ENCODE measurements at places on chromosomes 13 and 19.

GRCh38 chr19:46784262-46785053 is 3.9 kb downstream of the SLC1A5 start:
- peak; percentile 80 for DNase-seq

GRCh38 chr19:3360421-3361383 is 5.7 kb upstream of the NFIC start:
- DNase-seq: peak; percentile 87

DNA sequence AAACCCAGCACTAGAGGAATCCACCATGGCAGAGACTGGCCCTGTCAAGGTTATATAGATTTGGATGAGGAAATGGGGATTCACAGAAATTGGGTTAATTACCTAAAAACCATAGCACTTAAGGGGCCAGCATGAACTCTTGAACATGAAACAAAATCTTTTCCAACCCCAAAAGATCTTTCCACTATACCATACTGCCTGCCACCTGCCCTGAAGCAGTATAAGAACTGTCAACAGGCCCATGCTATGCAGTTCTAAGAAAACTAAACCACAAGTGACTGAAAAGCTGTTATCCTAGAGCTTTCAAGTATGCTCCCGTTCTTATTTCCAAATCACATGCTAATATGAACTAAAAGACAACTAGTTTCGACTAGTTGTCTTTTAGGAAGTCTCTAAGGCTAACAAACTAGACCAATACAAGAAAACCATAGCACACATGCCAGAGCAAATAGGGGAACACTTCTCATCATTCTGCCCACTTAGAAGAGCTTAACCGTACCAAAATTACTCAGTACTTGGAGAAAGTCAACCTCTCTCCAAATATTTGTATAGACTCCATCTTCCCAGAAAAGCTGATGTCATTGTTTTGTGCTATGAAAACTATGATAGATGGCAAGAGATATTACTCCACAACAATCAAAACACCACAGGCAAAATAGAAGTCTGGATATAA is 27.5 kb downstream of the HSPH1 start:
- DNase-seq: no peak

GRCh38 chr13:76939215-76939614 is 9.1 kb upstream of the ACOD1 start:
- no peak for DNase-seq

DNA sequence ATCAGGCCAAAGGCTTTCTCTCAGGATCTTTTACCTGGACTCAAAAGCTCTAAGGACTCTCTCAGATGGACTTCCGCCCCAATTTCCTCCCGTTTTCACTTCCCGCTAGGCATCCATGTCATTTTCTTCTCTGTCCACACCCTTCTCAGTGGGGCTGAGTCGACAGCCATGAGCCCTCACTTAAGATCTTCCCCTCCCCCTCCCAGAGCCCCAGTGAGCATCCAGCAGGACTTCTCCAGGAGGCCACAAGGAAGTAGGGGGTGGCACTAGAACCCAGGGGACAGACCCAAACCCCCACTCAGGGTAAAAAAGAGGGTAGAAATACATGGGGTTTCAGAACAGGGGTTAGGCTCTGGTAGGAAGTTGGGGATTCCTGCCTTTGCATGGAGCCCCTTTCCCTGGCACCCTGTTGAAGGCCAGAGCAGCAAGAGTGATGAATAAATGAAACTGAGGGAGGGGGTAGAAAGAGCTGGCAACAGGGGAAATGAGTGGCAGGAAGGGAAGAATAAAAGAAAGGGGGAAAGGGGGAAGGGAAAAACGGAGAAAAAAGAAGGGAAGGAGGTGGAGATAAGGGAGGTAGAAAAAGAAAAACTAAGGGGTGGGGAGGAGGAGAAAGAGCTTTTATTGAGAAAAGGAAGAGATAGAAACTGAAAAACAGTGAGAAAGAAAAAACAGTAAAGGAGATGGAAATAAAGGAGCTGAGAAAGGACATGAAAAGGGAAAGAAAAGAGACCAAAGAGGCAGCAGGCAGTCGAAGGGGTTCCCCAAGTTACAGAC is 42.3 kb downstream of the DEDD2 start:
- DNase-seq: no peak

- DNase-seq: no peak
Observed at GRCh38 chr13:66378894-66379293, 851.2 kb downstream of the PCDH9 start.

- DNase-seq: peak; percentile 91
Observed at GRCh38 chr19:15177269-15178116, 23.3 kb downstream of the NOTCH3 start.

GRCh38 chr13:59088716-59089115 is 1075.0 kb downstream of the DIAPH3 start:
- no peak for DNase-seq

DNA sequence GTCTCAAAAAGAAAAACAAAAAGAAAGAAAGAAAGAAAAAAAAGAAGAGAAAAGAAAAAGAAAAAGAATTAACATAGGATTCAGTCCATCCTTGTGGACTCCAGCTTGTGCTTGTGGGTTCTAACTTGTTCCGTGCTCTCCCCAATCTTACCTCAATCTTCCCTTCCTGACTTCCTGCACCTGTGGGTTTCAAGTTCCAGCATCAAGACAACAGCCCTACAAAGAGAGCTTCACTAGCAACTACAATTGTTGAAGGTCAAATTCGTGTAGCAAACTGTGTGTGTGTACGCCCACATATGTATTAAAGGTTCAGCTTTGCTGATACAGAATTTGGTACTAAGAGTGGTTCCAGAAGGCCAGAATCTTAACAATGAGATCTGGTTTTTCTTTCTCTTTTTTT is 25.3 kb downstream of the FXYD5 start:
- no peak for DNase-seq

Data from sciatic nerve (tissue), 2 donors.